ENCODE measurements at places on chromosomes 6 and 20.
A peak's percentile ranks its signal among the peaks of the same experiment; 100 is the strongest.

DNA sequence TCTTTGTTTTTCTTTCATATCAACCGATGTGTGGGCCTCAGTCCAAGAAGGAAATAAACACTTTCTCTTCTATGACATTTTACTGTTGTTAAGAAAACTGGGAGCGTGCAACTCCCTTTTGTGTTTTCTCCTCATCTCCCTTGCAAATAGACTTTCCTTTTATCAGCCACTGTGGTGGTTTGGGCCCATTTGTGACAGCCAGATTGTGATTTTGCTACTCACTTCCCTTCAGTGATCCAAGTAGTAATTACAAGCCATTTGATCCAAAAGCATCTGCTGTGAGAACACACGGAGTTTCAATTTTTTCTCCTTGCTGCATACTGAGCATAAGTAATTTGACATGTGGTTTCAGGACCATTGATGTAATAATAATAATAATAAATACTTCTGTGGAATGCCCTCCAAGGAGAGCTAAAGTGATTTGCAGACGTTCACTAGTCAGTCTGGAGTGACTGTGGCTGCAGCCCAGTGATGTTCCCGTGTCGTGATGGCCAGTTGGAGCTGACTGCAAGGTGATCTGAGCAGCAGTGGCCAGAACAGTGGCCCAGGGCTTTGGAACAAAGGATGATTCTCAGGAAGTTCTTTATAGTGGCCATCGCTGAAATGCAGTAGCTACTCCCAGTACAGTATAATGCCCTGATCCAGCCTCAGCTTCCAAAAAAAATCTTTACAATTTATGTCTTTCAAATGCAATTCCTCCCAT lies 91.9 kb upstream of the CLDN20 start:
- no peak for DNase-seq

DNA sequence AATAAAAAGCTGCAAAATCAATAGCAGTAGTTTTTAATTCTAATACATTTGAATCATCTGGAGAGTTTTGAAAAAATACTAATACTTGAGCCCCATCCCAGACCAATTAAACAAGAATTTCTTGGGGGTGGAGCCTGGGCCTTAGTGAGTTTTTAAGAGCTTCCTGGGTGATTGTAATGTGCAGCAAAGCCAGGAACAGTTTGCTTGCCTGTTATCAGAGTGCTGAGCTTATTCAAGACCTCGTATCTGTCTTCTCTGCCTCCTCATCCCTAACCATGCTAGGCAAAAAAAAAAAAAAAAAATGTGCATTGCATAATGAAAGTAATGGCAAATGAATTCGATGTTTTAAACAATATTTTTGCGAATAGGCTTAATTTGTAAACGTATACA lies 36.4 kb upstream of the MYB start:
- DNase-seq = no peak

DNA sequence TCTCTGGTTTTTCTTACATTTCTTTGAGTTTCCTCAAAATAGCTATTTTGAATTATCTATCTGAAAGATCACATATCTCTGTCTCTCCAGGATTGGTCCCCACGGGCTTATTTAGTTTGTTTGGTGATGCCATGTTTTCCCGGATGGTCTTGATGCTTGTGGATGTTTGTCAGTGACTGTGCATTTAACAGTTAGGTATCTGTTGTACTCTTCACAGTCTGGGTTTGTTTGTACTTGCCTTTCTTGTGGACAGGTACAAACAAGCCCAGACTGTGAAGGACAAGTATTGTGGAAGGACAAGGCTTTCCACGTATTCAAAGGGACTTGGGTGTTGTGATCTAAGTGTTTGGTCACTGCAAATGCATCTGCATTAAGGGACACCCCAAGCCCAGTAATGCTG lies 49.9 kb upstream of the TOP1 start:
- no peak for DNase-seq

GRCh38 chr6:20719980-20720379 lies 185.7 kb downstream of the CDKAL1 start:
- DNase-seq = no peak

GRCh38 chr20:7980332-7981046 lies 39.1 kb downstream of the TMX4 start:
- no peak for DNase-seq

DNA sequence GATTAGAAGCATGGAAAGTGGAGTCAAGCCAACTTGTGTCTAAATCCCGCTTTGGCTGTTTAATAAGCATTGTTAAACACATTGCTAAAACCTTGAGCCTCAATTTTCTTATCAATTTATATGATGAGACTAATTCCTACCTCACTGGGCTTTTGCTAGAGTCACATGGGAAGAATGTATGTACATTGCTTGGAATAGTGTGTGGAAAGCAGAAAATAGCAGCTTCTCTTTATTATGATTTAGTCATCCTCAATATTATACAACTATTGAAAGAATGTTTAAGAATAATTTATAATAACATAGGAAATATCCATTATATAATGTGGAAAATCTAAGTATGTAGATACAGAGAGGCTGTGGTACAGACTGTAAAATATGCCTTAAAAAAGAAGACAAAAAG lies 313.0 kb upstream of the CDYL start:
- DNase-seq = no peak

GRCh38 chr6:7787137-7787608 lies 61.3 kb downstream of the BMP6 start:
- no peak for DNase-seq

DNA sequence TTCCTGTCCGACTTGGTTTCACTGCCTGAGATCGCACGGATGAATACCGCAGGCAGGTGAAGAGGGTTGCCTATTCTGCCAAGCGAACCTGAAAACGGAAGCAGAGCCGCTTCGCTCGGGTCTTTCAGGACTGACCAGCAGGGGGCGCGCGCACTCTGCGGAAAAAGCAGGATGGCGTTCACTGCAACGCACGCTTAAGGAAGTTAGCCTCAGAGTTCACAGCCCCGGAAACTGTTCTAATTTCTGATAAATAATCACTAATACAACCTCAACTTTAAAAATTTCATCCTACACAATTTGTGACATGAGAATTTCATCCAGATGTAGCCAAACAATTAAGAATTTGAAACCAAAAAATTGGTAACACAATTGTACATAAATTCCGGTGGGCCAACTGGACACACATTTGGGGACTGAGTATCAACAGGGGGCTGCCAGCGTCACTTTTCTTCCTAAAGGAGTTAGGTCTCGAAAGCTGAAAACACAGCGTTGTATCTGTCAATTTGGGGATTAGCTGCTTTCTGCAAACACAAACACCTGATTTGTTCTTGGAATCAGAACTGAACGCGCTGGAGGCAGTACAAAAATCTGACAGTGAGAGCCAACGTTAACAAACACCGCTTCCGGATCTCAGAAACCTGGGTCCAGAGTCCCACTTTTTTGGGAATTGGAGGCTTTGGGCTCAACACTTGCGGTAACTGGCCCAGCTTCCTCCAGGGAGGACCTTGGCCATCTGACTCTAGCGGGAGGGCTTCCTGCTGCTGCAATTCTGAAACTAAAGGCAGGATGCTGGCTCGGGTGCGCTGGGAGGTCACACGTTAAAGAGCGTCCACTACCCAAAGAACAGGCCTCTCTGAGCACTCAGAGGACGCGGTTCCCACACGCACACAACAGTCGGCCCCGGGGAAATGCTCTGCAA lies 8.8 kb downstream of the PXDC1 start:
- peak; percentile 77 for DNase-seq

- peak; percentile 74 for DNase-seq
These were observed 14.0 kb upstream of the SCGN start for GRCh38 chr6:25637960-25638434.

DNA sequence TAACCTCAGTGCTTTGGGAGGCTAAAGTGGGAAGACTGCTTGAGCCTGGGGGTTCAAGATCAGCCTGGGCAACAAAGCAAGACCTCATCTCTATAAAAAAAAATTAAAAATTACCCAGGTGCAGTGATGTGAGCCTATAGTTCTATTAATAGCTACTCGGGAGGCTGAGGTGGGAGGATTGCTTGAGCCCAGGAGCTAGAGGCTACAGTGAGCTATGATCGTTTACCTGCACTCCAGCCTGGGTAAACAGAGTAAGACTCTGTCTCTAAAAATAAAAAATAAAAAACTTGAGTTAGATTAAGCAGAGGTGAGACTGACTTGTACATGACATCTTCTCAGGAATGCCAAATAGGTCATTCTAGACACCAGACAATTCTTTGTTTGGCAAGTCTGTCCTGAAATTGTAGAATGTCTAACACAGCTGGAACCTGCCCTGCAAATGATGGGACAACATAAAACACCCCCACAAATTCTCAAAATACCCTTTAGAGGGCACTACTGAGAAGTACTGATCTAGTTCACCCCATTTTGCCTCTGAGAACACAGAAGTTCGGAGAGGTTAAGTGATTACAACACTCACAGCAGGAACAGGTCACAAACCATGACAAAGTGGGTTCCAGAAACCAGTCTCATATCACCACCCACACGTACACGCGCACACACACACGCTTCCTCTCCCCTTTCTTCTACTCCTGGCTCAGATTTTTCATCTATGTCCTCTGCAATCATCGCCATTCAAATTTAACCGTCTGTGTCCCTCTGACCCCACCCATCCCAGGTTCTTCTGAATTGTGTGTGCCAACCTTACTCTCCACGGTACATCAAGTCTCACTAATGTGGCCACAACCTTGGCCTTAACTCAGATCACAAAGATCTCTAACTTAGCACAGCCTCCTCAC lies 38.3 kb downstream of the ARHGAP18 start:
- DNase-seq = no peak

DNA sequence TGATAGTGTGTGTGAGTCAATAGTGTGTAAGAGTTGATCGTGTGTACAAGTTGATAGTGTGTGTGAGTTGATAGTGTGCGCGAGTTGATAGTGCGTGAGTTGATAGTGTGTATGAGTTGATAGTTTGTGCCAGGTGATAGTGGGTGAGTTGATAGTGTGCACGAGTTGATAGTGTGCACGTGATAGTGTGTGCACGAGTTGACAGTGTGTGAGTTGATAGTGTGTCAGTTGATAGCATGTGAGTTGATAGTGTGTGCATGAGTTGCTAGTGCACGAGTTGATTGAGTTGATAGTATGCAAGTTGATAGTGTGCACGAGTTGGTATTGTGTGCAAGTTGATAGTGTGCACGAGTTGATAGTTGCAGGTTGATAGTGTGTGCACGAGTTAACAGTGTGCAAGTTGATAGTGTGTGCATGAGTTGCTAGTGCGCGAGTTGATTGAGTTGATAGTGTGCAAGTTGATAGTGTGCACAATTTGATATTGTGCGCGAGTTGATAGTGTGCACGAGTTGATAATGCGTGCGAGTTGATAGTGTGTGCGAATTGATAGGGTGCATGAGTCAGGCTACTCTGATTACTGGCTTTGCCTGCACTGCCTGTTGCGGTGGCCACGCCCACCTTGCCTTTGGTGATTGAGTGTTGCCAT lies 35.8 kb upstream of the IYD start:
- DNase-seq = no peak

DNA sequence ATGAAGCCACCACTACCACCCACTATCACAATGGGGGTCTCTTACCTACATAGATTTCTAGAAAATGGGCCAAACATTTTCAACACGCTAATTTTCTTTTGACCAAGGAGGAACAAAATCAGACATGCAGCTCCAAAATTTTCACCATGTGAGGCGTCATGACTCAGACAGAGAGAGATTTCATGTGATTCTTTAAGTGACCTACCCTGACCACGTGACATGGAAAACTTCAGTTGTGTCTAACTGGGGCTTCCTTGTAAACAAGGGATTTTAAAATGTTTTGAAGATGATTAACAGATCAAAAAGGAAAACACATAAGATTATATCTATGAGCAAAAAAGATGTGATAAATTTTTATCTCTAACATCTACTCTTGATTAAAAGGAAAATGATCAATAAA lies 199.2 kb downstream of the TBXT start:
- no peak for DNase-seq

GRCh38 chr6:166251211-166251610 lies 57.0 kb downstream of the PRR18 start:
- DNase-seq = no peak

DNA sequence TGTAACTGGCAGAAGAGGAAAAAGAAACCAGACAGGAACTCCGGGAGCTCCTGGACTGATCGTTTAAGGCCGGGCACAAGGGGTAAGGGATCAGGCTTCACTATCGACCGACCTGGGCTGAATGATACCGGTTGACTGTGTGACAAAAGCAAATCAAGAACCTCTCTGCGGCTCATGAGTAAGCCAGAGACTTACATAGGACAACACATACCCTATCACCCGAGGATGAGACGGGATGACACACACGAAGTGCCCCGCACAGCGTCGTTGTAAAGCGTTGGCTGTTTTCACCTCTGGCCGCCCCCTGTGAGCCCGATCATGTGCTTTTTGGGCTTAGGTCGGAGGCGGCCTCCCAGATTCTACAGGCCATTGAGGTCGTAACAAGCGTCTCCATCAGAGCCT lies 695 bp upstream of the TGIF2 start:
- DNase-seq = no peak

- DNase-seq = no peak
These were observed 40.5 kb upstream of the ZBTB24 start for GRCh38 chr6:109523478-109523877.

- DNase-seq = no peak
These were observed 3.4 kb downstream of the MYT1 start for GRCh38 chr20:64167676-64168075.

DNA sequence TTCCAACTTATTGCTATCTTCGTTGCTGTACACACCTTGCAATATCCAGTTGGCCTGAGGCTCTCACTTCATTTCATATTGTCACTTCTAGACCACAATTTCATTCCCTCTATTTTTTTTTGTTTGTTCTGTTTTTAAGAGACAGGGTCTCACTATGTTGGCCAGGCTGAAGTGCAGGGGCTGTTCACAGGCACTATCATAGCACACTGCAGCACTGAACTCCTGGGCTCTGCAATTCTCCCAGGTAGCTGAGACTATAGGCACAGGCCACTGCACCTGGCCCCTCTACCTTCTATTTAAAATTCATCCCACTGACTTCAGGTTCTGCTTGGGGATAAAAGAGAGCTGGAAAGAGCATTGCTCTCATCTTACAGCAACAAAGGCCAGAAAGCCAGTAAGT lies 4.7 kb upstream of the LINC00237 start:
- DNase-seq = no peak

DNA sequence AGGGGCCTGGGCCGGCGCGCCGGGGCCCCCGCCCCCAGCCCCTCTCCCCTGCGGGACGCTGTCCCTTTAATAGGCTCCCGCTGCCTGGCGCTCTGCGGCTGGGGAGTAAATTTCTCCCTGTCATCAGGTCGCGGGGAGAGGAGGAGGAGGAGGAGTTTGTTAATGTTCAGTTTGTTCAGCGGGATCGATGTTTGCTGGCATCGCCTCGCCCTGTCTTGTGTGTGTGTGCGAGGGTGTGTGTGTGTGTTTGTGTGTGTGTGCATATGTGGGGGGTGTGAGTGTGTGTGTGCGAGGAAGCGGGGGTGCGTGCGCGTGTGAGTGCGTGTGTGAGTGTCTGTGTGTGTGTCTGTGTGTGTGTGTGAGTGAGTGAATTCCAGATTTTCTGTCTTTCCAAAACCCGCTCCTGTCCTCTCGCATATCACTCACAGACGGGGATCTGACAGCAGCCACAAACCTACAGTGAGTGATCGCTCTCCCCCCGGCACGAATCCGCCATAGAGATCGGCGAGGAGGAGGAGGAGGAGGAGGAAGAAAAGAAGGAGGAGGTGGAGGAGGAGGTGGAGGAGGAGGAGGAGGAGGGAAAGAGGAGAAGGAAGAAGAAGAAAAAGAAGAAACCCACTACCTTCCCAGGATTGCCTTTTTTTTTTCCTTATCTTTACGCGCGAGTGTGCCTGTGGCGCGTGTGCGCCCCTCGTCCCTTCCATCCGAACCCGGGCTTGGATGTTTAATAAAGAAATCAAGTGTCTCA lies at the start of gene TSHZ2:
TSS of gene TSHZ2 (plus strand) at position 169 of the 748 bp plus-strand sequence. CDS start 936 bp downstream, outside the sequence.
- peak; percentile 53 for DNase-seq

All from NCI-H774 (cell line).